ENCODE measurements at places on chromosomes 13 and 19.

DNA sequence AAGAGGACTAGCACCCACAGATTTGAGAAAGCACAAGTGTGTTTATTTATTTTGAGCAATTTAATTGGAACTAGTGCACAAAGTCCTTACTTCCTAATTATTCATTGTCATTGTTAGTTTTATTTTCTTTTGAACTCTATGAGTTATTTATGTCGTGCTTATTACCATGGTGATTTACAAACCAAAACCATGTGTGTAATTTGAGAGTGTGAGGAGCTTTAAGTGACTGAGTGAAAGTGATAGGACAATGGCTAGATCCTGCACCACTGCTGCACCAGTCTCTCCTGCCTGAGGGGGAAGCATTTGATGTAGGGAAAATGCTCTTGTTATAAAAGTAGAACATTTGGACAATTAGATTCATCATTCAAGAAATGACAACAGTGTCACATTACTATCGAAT is 172.3 kb upstream of the KLF12 start:
- no peak for DNase-seq

DNA sequence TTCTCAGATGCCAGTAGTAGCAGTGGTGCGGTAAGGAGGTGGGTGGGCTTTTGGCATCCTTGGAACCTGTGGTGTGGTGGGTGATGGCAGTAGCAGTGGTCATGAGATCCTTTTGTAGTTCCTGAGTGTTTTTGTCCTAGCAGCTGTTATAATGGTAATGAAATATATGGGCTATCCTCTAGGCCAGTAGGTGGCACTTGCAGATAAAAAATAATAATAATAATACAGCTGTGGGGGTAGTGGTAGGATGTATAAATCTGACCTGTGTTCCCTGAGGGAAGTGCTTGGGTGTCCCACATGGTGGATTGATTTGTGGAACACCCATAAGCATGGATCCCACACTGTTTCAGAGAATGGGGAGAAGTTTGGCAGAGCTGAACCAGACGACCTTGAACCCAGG is 334.0 kb downstream of the SLITRK5 start:
- no peak for DNase-seq

- DNase-seq = no peak
Measured at GRCh38 chr19:3535235-3535535, 3.8 kb upstream of the TEKTIP1 start.

DNA sequence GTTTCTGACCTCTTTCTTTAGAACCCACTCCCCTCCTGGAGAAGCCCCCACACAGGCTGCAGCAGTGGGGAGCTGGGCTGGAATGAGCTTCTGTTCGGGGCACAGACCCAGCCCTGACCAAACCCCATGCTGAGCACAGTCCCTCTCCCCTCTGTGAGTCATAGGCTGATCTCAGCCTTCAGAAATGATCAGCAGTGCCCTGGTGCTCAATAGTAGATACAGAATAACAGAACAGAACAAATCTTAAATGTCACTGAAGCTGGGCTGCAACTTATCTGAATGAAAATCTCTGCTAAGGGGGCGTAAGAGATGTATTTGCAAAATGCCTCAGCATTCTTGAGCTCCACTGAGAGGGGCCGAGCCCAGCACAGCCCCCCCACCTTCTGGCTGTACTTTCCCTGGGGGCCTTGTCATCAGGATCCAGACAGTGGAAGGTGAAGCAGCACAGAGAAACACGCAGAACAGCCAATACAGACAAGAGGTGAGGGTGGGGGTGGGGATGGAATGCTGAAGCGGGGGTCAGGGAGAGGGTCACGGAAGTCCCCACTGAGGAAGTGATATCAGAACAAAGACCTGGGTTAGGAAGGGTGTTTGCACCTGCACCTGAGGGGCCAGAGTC is 9.9 kb downstream of the ZNF665 start:
- no peak for DNase-seq

DNA sequence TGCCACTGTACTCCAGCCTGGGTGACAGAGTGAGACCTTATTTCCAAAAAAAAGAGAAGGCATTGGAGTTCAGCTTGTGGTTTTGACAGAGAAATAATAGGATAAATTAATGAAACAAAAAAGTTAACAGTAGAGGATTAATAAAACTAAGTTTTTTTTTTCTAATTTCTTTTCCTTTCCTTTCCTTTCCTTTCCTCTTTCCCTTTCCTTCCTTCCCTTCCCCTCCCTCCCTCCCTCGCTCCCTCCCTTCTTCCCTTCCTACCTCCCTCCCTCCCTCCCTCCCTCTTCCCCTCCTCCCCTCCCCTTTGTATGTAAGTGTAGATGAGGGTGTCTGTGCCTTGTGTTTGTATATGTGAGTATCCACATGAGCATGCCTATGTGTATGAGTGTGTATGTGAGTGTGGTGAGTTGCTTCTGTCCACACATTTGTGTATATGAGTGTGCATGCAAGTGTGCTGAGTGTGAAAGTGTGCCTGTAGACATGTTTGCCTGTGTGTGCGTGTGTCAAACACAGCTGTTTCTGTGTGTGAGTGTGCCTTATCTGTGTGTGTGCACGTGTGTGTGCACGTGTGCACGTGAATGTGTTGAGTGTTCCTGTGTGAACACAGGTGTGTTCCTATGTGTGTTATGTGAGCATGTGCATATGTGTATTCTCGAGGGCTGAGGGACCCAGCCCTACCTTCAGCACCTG is 12.5 kb upstream of the MZF1 start:
- no peak for DNase-seq

DNA sequence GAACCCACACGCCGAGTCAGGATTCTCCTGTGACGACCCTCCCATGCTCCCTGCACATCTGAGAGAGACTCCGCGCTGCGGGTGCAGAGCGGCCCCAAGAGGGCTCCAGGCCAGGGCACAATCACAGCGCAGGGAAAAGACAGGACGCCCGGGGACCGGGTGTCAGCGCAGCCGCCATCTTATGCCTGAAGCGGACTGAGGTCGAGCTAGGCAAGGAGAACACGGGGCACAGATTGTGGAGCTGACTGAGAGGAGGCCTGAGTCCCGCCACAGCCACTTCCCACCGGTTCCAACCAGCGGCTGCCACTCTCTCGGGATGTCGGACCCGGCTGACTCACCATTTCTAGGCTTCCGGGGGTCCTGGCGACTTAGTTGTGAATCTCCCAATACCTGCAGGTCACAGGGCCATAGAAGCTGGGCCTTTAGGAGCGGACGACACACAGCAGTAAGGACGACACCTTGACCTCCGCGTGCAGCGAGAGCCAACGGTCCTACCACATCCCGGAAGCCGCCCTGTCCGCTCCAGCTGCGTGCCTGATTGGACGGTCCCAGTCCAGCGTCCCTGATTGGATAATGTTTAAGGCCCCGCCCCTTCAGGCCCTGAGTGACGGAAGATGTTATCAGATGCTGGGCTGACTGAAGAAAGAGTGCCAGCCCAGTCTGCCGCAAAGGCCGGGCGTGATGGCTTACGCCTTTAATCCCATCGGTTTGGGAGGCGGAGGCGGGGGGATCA is at the start of gene ZNF728:
Gene ZNF728 (minus strand): TSS at position 487 of the 733 bp plus-strand sequence. CDS start 146 bp downstream, at position 341.
- no peak for DNase-seq

GRCh38 chr13:90438576-90438975 is 908.9 kb upstream of the MIR17HG start:
- DNase-seq = no peak

DNA sequence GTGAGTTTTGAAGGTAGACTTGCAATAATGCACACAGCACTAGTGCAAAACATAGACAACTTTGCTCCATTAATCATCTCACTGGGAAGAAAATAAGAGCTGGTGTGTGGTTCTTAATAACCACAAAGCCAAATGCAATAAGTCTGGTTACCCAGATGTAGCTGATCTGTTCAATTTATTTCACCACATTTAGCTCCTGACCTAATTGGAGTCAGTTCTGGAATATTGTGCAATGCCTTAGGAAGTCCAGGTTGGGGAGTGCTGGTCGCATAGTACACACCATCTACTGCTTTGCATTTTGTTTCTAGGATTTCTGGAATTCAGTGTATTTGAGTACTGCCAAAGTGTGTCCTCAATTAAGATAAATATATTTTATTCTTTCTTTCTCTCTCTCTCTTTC is 483.3 kb upstream of the SPRY2 start:
- DNase-seq = no peak

DNA sequence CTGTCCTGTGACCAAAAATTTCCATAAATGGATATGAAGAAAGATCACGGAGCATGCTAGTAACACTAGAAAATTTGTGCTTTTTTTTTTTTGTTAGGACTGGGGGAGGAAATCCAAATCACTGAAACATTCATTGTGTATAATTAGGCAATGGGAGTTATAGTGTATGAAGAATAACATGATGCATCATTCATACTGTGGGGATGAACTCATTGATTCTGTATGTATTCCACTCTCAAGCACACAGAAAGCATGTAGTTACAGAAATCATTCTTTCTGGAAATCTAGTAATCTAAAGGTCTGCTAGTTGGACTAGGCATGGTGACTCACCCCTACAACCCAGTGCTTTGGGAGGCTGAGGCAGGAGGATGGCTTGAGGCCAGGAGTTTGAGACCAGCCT is 749.7 kb downstream of the DIAPH3 start:
- no peak for DNase-seq

GRCh38 chr19:51002542-51003311 is 1.3 kb upstream of the KLK8 start:
- peak; percentile 53 for DNase-seq

- peak; percentile 11 for DNase-seq
Measured at GRCh38 chr13:48235341-48236135, 2.5 kb downstream of the ITM2B start.

- DNase-seq = no peak
Measured at GRCh38 chr13:70390064-70390463, 281.8 kb upstream of the KLHL1 start.

- no peak for DNase-seq
Measured at GRCh38 chr13:107824635-107825034, 390.7 kb downstream of the LIG4 start.

DNA sequence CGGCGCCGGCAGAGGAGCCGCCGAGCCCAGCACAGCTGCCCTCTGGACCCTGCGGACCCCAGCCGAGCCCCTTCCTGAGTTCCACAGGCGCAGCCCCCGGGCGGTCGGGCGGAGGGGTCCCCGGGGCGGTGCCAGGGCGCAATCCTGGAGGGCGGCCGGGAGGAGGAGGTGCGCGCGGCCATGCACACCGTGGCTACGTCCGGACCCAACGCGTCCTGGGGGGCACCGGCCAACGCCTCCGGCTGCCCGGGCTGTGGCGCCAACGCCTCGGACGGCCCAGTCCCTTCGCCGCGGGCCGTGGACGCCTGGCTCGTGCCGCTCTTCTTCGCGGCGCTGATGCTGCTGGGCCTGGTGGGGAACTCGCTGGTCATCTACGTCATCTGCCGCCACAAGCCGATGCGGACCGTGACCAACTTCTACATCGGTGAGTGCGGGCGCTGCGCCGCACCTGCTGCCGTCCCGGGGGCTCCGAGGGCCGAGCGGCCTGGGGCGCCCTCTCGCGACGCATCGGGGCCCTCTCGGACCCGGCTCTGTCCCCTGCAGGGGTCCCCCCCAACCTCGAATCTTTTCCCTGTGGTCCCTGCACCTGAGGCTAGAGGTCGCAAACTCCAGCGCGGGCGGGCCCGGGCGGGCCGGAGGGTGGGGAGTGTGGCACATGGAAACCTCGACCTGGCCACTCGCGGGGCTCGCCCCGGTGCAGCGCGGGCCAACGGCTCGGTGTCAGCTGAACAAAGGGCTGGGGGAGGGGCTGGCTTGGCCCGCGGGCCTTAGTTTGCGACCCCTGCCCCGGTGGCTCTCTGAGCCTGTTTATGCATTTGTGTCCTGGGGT is at the start of gene KISS1R:
Gene KISS1R (plus strand): TSS at position 11 of the 829 bp plus-strand sequence. CDS start 170 bp downstream, at position 181.
- DNase-seq = peak; percentile 47

GRCh38 chr13:39665763-39666162 is 10.3 kb downstream of the COG6 start:
- no peak for DNase-seq

DNA sequence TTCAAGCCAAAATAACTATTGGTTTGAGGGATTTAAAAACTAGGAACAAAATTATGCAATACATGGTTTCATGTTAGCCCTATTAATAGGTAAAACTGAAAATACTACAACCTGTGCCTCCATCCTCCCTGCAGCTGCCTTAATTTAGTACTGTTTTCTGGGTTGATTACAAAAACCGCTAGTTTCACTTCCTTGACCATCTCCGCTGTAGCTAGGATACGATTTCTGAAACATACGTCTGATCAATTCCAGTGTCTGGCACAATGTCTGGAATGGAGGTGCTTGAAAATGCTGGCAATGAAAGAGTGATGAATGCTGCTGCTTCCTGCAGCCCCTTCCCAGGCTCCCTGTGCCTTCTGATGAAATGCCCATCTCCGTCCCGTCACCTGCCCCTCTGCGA is 273.5 kb downstream of the SHISA2 start:
- no peak for DNase-seq

GRCh38 chr19:2149980-2150793 is 1.2 kb downstream of the AP3D1 start:
- DNase-seq = peak; percentile 44

DNA sequence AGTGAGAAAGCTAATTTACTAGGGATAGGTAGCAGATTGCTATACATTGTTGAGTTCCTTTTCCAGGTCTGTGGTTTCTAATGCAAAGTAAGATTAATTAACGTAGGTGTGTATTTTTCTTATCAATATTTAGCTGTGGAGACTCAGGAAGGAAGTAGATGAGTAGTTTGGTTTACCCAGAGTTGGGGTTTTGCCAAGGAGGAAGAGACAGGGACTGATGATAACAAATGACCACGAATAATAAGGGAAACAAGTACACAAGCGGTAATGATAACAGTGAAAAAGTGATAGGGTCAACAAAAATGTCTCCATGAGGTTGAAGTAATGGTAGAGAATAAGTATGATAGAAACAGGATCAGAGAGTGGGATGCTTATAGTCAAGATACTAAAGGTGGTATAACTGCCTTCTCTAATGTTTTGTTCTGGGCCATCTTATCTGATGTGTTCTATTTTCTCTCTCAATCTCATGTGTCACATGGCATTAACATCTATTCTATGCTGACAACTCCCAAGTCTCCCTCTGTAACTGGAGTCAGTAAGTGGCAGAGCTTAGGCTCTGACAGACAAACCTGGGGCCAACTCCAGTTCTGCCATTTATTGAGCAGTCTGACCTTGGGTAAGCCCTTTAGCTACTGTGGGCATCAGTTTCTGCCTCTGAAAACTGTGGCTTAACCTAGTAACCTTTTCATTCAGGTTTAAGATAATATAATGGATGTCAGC is 8.8 kb downstream of the OBI1 start:
- DNase-seq = no peak

GRCh38 chr13:83221813-83222241 is 660.4 kb downstream of the SLITRK1 start:
- DNase-seq = no peak

- no peak for DNase-seq
Measured at GRCh38 chr19:17949956-17950309, 17.0 kb upstream of the KCNN1 start.

GRCh38 chr19:51098365-51099046 is 9.7 kb downstream of the CTU1 start:
- peak; percentile 25 for DNase-seq
